ENCODE measurements at places on chromosomes 1 and 21. TPM values are rescaled to one million over a fixed set of nuclear protein-coding genes. Genes with fewer than 3 reads are reported as not detected.

DNA sequence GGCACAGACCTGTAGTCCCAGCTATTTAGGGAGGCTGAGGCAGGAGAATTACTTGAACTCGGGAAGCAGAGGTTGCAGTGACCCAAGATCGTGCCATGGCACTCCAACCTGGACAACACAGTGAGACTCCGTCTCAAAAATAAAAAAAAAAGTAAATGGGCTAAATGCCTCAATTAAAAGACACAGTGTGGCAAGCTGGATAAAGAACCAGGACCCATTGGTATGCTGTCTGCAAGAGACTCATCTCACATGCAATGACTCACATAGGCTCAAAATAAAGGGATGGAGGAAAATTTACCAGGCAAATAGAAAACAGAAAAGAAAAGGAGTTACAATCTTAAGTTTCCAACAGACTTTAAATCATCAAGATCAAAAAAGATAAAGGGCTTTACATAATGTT, 40.3 kb downstream of the ACBD6 start:
- DNase-seq = no peak

DNA sequence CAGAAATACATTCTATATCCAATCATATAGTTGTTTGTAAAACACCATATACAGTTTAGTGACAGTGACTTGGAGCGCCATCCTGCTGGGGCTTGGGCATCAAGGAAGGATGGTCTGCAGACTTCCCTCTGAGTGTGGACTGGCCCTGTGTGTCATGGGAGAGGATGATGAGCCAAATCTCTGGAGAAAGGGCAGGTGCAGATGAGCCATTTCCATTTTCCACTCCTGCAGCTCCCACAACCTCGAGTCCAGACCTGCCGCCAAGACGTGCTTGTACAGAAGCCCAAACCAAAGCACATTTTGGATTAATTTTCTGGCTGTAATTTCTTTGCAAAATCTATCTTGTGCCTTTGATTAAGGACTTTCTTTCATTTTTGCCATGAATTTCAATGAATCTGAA, 48.3 kb upstream of the SLC22A15 start:
- no peak for DNase-seq

DNA sequence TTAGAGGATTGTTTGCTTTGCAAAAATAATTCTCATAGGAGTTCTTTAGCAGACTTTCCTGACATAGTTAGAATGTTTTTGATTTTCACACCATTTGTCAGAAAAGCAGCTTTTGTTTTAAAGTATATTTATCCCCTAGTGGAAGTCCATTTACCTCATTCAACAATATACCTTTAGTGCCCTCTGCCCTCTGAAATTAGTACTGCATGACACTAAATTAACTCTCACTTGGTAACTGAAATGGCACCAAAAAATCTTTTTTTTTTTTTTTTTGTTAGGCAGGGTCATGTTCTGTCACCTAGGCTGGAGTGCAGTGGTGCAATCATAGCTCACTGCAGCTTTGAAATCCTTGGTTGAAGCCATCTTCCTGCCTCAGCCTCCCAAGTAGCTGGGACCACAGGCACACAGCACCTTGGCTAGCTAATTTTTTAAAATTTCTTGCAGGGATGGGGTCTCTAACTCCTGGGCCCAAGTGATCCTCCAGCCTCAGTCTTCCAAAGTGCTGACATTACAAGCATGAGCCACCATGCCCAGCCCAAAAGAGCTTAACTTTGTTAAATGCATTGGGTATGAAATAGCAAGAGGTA, 13.6 kb downstream of the LRRC42 start:
- no peak for DNase-seq

GRCh38 chr1:210239349-210240111, 6.9 kb downstream of the SERTAD4 start:
- DNase-seq = no peak

GRCh38 chr1:1437904-1438376, 2.5 kb downstream of the VWA1 start:
- no peak for DNase-seq

GRCh38 chr1:186375929-186376319, 286 bp downstream of the ODR4 start:
- no peak for DNase-seq

GRCh38 chr1:40141878-40142535, 19.2 kb upstream of the RLF start:
- DNase-seq = no peak

Gene CNR2
- total RNA-seq = not detected

Gene PLEKHG5
- total RNA-seq = 6.1 TPM

Gene UBE2U
- total RNA-seq = not detected

Gene IL19
- not detected for total RNA-seq

Data from CD4-positive, alpha-beta T cell (primary cell).